ENCODE measurements at places on chromosomes 5 and 9.

DNA sequence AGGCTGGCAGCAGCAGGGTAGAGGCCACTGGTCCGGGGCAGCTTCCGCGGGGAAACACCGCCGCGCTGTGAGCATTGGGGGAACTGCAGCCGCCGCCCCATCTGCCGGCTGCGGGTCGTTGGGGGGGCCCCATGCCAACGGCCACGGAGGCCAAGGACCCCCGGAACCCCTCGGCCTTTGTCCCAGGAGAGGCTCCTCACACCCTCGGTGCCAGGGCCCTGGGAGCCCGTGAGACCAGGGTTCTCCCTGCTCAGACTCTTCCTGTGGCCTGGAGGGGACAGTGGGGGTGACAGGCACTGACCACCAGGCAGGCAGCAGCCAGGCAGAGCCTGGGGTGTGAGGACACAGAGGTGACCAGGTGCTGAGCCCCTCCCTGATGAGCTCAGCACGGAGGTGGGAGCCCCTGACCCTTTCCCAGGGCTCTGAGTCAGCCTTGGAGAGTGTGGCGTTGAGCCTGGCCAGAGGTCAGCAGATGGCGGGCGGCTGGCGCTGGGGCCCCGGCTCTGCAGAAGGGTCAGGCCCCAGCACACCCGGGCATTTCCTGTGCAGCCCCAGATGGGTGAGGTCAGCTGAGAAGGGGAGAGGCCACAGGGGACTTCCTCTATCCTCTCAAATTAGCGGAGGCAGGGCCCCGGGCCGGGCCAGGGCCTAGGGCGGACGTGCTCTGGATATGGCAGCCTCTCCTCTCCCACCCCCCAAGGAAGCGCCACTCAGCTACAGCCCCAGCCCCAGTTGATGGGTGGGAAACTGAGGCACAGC lies 17.9 kb upstream of the EGFL7 start:
- no peak overlapping the region for H3K27ac ChIP-seq
- peak; percentile 87 for DNase-seq
- no peak overlapping the region for H3K4me3 ChIP-seq
- H3K36me3 ChIP-seq = no peaks in the 10 kb centered on the region
- peaks cover 11% of the 10 kb centered on the region for H3K27me3 ChIP-seq
- H3K4me1 ChIP-seq = no peaks in the 10 kb centered on the region

DNA sequence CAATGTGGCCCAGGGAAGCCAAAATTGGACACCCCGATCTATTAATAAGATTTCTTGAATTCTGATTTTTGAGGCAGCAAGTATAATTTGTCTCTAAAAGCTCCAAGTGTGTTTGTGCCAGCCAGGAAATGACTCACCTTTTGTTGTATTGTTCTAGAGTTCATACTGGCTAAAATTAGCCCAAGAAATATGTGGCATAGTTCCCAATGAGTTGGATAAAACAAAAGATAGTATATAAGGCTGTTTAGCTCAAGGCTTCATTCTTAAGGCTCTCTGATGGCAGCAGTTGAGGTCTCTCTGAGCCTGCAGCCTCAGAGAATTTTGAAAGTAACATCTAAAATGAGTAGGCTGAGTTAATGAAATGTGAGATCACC lies 21.6 kb downstream of the HMGXB3 start:
- no peak for DNase-seq
- no peak overlapping the region for H3K4me3 ChIP-seq
- H3K27ac ChIP-seq = no peak overlapping the region

GRCh38 chr9:20188616-20189369 lies 400.0 kb upstream of the SLC24A2 start:
- no peaks in the 10 kb centered on the region for H3K36me3 ChIP-seq
- H3K27ac ChIP-seq = peak overlapping the region; percentile 20
- DNase-seq = no peak
- peaks cover 10% of the 10 kb centered on the region for H3K4me1 ChIP-seq
- H3K27me3 ChIP-seq = no peaks in the 10 kb centered on the region
- H3K4me3 ChIP-seq = no peak overlapping the region

DNA sequence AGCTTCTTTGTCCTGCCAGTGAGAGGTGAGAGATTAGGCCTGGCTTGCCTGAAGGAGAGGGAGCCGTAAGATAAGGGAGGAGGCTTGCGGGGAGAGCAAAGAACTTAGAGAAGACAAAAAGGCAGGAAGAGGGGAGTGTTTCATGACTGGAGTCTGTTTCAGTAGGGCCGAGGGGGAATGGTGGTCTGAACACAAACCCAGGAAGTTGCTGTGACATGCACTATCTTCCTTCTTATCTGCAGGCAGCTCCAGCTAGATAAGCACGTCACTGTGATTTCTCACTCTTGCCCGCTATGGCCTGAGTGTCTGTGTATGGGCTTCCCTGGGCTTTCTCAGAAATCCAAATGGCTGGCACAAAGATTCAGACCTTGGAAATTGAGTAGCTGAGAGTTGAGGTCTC lies 307.5 kb upstream of the CLINT1 start:
- H3K27ac ChIP-seq = no peak overlapping the region
- no peaks in the 10 kb centered on the region for H3K36me3 ChIP-seq
- H3K27me3 ChIP-seq = no peaks in the 10 kb centered on the region
- peak; percentile 70 for DNase-seq
- H3K4me3 ChIP-seq = no peak overlapping the region

DNA sequence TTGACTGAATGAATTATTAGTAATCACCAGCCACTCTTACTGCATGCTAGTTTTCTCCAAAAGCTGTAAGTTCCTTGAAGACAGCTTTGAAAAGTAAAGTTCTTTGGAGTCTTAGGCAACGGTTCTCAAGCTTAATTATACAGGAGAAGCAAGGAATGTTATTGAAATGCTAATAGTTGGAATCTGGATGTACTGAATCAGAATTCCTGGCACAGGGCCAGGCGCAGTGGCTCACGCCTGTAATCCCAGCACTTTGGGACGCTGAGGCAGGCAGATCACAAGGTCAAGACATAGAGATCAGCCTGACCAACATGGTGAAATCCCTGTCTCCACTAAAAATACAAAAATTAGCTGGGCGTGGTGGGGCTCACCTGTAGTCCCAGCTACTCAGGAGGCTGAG lies 33.4 kb downstream of the GRIA1 start:
- H3K27me3 ChIP-seq = no peaks in the 10 kb centered on the region
- no peak for DNase-seq
- no peak overlapping the region for H3K4me3 ChIP-seq
- no peaks in the 10 kb centered on the region for H3K36me3 ChIP-seq

All from endodermal cell (in vitro differentiated cells).